Stimulated activated CD4-positive, alpha-beta T cell treated with anti-CD3 and anti-CD28 coated beads, TNF-alpha, amount 100 ng/mL, for 1 hour (primary cell): ENCODE measurements at places on chromosomes 6 and 20.

DNA sequence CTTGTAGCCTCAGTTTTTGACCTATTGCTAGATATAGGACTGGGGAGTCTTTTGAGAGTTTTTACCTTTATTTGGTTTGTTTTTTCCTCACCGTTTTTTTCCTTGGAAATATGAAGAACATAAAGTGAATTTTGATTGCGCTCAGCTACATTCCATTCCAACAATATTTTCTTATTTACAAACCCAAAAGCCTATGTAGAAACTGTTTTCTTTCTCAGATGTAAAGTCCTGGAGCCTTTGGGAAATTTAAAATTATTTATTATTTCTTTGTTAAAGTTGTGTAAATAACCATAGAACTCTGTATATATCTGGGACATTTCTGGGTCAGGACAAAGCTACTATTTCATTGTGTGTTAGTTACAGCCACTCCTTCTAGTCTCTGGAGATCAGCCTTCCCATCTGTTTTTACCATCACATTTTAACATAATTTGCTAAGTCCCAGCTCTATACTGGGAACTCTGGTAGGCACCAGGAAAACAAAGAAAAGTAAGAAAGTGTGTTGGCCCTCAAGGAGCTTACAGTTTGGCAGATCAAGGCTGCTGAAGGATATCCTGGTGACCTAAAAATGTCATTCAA lies 68.8 kb downstream of the JAG1 start:
- DNase-seq, result no peak

DNA sequence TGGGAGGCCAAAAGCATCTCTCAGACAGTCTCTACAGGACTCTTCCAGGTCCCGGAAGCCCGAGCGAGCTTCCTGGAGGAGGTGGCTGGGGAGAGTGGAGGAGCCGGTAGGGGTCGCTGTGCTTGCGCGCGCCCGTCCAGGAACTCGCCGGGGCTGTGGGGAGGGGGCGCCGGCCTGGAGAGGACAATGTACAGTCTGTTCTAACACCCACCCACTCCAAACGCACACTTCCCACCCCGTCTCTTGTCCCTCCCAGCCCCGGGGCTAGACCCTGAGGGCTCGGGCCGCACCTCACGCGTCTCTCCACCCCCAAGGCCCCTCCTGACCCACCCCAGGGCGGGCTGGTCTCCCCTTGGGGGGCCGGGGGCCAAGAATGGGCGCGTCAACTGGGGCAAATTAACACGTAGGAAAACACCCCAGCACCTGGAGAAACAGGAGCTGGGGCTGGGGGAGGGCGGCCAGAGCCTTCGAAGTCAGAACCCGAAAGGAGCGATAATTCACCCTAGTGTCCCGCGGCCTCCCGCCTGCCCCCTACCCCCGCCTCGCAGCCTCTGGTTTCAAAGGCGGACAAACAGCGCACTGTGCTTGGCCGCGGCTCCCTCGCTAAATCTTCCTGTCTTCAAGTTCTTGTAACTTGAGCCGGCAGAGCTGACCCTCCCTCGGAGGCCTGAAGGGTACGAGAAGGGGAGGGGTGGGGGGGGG lies 103.2 kb upstream of the FOXP4 start:
- DNase-seq, result no peak

DNA sequence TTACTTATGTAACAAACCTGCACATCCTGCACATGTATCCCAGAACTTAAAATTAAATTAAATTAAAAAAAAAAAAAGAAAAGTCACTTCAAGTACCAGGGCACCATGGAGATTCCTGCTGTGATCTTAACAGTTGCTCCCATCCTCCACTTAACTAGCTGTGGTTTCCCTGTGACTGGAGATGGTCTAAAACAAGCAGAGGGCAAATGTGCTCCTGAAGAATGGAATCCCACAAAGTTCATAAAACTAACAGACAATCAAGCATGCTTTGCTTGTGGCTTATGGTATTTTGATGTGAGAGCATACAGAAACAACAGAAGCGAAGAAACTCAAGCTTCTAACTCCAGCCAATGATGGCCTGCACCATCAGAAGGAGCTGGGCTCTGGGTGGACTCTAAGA lies 153.6 kb upstream of the KCNK16 start:
- DNase-seq, result no peak

- peak; percentile 58 for DNase-seq
Measured at GRCh38 chr20:23349338-23350195, 1.0 kb upstream of the NXT1 start.

- no peak for DNase-seq
Measured at GRCh38 chr20:45685896-45686295, 15.9 kb upstream of the WFDC11 start.
